ENCODE measurements at places on chromosomes 13 and 19. TPM values are rescaled to one million over a fixed set of nuclear protein-coding genes. Genes with fewer than 3 reads are reported as not detected.

Gene ADGRE3
- total RNA-seq = not detected

Gene ZNF492
- 1.2 TPM for total RNA-seq

Gene OPA3
- 7.3 TPM for total RNA-seq

Gene PRR36
- total RNA-seq = 0.12 TPM

Gene ZNF285
- total RNA-seq = 0.39 TPM

Gene MTUS2
- total RNA-seq = not detected

Gene ONECUT3
- total RNA-seq = not detected

Gene KLK12
- not detected for total RNA-seq

Gene EIF3K
- 319 TPM for total RNA-seq

Gene GIPC3
- 0.52 TPM for total RNA-seq

Gene ZNF181
- 4.8 TPM for total RNA-seq

Gene ZNF628
- 23.9 TPM for total RNA-seq

Gene IFNL1
- total RNA-seq = not detected

Gene NKPD1
- 0.72 TPM for total RNA-seq

Gene TPP2
- 128 TPM for total RNA-seq

Gene EXOC3L2
- not detected for total RNA-seq

Gene KHSRP
- 156 TPM for total RNA-seq

Gene COLGALT1
- 40.6 TPM for total RNA-seq

Gene CLC
- 2.9 TPM for total RNA-seq

Gene ZNF324B
- 6.5 TPM for total RNA-seq

Gene PHLDB3
- 64.1 TPM for total RNA-seq

Gene TMIGD2
- total RNA-seq = 4.8 TPM

Gene MBD3L2
- not detected for total RNA-seq

Gene ISOC2
- total RNA-seq = 6.3 TPM

Gene ZNF439
- 6.0 TPM for total RNA-seq
